Progenitor cell of endocrine pancreas (in vitro differentiated cells): ENCODE measurements at places on chromosomes 4 and X.

DNA sequence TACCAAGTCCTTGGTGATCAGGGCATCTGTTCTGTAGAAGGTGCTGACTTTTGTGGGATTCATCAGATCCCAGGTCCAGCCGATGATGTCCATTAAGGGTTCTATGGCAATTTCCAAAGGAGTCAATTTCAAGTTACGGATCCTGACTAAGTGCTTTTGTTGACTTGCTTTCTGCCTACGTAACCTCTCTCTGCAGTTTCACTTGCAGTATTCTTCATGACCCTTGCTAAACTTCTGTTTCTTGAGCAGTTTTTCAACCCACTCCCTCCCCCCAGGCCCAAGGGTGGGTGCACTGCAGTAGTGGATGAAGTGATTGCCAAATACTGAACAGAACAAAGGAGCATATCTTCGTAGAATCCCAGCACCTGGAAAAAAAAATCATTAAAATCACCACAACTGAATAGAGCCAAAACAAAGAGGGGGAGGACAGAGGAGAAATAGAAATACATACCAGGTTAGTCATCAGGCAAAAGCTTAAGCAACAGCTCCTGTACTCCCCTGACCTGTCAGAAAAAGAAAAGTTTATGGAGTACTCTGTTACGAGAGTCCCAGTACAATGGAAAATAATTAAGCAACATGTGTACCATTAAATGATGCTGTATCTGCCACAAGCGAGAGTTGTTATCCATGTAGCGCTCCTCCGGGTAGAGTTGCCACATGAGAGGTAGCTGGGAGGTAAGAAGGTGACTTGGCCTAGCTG lies 5.8 kb downstream of the CMC4 start:
- no peak for DNase-seq

GRCh38 chr4:6446538-6447451 lies 25.6 kb downstream of the PPP2R2C start:
- DNase-seq, result no peak

- DNase-seq, result no peak
Observed at GRCh38 chrX:154094833-154095232, 2.7 kb downstream of the MECP2 start.

GRCh38 chr4:136810626-136811025 lies 721.7 kb downstream of the PCDH18 start:
- no peak for DNase-seq

DNA sequence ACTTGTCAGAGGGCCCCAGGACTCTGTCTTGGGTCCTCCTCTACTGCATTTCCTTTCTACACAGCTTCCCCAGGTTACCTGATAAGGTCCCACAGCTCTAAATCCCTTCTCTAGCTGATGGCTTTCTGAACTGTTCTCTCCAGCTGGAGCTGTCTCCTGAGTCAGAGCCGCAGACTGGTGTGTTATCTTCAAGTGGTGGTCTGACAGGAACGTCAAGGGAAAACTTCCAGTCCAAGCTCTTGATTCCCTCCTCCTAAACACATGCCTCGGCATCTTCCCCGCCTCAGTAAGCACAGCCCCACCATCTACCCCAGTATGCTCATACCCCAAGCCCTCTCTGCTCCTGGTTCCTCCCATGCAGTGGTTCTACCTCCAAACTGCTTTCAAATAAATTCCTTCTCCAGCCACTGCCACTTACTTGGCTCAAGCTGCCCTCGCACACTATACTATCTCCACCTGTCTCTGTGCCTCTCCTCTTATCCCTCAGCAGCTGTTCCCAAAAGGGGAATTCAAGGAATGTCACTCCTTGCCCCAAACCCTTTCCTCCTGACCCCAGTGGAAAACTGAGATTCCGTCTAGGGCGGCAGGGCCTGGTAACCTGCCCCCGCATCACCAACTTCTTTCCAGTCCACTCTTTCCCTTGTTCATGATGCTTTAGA lies 17.2 kb upstream of the CENPU start:
- DNase-seq, result no peak

DNA sequence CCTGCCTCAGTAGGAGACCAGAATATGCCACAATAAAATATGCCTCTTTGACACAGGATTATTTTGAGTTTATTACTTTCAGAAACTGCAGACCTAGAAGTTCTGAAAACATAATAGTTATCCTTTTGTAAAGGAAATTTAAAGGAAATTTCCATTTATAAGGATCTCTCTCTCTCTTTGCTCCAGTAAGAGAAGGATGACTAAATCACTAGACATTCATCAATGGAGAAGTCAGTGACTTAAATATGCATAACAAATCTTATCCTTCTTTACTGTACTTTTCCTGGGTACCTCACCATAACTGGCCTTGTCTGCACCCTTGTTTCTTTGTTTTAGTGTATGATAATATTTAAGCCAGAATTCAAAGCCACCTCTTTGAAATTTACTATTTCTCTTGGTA lies 28.3 kb upstream of the OPHN1 start:
- no peak for DNase-seq
